Astrocyte (in vitro differentiated cells and primary cell): ENCODE measurements at places on chromosomes 3 and 15. TPM values are rescaled to one million over a fixed set of nuclear protein-coding genes. Genes with fewer than 3 reads are reported as not detected.

- peak overlapping the region; percentile 93 for H3K4me3 ChIP-seq
- DNase-seq = peak; percentile 30
- no peaks in the 10 kb centered on the region for H3K27me3 ChIP-seq
Observed at GRCh38 chr3:183698318-183698751, 738 bp downstream of the YEATS2 start.

GRCh38 chr15:80265021-80265420 is 13.0 kb upstream of the CTXND1 start:
- DNase-seq = no peak
- no peaks in the 10 kb centered on the region for H3K36me3 ChIP-seq
- H3K27ac ChIP-seq = no peak overlapping the region
- H3K4me1 ChIP-seq = no peaks in the 10 kb centered on the region

Gene SUSD5
- 2.8 and 2.9 TPM in 2 replicates for total RNA-seq

GRCh38 chr3:13150624-13151023 is 77.4 kb upstream of the IQSEC1 start:
- no peak for DNase-seq
- no peak overlapping the region for H3K27ac ChIP-seq
- H3K27me3 ChIP-seq = no peaks in the 10 kb centered on the region
- H3K4me3 ChIP-seq = no peak overlapping the region
- H3K4me1 ChIP-seq = no peaks in the 10 kb centered on the region

GRCh38 chr3:45978006-45978761 is 17.4 kb downstream of the FYCO1 start:
- H3K36me3 ChIP-seq = peaks cover 19% of the 10 kb centered on the region
- H3K4me3 ChIP-seq = no peak overlapping the region
- no peak overlapping the region for H3K27ac ChIP-seq

Gene HDGFL3
- 72.9 and 91.9 TPM in 2 replicates for total RNA-seq

DNA sequence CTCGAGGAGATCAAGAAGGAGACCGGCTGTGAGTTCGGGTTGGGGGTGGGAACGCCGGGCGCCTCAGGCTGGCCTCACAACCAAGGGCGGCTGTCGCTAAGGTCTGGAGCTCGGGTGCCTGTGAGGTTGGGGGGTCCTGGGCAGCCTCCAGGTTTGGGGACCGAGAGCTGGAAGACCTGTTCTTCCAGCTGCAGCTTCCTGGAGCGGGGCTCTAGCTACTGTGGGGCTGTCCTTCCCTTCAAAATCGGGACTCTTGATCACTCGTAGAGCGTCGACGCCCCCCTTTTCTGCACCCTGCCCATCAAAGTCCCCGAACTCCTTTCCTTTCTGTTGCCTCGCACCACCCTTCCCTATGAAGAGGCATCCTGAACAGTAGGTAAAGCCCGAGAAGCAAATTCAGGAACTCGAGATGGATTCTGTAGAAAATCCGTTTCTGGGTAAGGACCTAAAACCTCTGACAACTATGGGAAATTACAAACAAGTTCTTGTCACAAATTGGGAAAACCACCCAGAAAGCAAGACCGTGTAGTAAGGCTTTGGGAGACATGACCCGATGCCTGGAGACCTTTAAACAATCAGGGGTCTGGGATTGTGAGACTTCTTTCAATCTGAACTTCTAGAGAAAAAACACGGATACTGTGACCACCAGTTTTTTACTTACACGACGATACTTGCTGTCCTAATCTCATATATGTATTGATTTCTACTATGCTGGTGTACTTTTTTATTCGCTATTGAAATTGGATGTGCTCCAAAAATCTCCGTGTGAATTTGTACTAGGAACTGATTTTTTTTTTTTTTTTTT is 556 bp downstream of the CHP1 start:
- peaks cover 13% of the 10 kb centered on the region for H3K4me1 ChIP-seq
- no peak for DNase-seq
- H3K4me3 ChIP-seq = peak overlapping the region; percentile 87
- no peaks in the 10 kb centered on the region for H3K36me3 ChIP-seq
